ENCODE measurements at places on chromosomes 2 and 18.

- no peak for DNase-seq
Measured at GRCh38 chr2:127647242-127648190, 1.6 kb downstream of the GPR17 start.

GRCh38 chr18:49980896-49981295 lies 167.6 kb upstream of the ACAA2 start:
- no peak for DNase-seq

- DNase-seq: no peak
Measured at GRCh38 chr2:28108143-28108542, 217.6 kb downstream of the BABAM2 start.

- DNase-seq: no peak
Measured at GRCh38 chr2:206031162-206031784, 54.7 kb downstream of the INO80D start.

Data from left lung (tissue), 14 donors.